ENCODE measurements at places on chromosomes 13 and 19.

DNA sequence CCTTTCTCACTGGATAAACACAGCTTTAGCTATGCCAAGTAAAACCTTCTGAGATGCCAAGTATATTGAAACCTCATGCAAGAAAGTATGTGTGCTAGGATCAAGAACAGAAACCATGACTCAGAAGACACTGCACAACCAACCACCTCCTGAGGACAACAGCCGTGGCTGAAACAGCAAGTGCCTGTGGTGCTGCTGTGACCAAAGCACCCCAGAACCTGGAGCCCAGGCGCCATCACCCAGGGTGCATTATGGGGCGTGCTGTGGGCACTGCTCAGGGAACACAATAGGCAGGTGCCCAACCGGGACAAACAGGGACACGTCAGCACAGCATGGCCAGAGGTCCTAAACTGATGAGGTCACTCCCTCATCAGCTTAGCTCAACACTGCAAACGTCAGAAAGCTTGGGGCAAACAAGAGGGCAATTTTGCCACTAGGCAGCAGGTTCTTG is 101.3 kb upstream of the SLC15A1 start:
- DNase-seq, result no peak

DNA sequence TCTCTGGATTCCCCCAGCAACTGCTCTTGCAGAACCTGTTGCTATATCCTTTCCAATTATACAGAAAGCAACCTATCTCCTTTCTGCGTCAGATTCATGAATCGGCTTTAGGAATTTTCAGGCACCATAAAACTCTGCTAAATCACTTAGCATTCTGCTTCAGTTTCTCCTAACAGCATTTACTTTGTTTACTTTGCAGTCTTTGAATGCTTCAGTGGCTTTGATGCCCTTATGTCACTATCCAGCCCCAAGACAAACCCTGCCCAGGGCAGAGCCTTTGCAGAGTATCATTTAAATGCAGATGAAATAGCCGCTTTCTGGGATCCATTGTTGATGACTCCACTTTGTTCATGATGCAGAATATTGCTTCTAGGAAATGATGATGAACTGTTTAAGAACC is 43.1 kb downstream of the SLITRK1 start:
- DNase-seq, result no peak

GRCh38 chr19:47427241-47428176 is 8.2 kb upstream of the MEIS3 start:
- no peak for DNase-seq

- no peak for DNase-seq
Observed at GRCh38 chr13:21777166-21777565, 106.3 kb downstream of the FGF9 start.

- DNase-seq, result no peak
Observed at GRCh38 chr13:100608906-100609305, 20.3 kb upstream of the GGACT start.

GRCh38 chr13:97191615-97192014 is 30.5 kb upstream of the MBNL2 start:
- no peak for DNase-seq

- no peak for DNase-seq
Observed at GRCh38 chr19:38792250-38793111, 3.5 kb downstream of the LGALS7B start.

- no peak for DNase-seq
Observed at GRCh38 chr13:82654861-82655855, 1227.1 kb downstream of the SLITRK1 start.

- no peak for DNase-seq
Observed at GRCh38 chr13:23730251-23730650, 158.9 kb downstream of the MIPEP start.

- no peak for DNase-seq
Observed at GRCh38 chr19:1130771-1131717, 27.2 kb downstream of the GPX4 start.

GRCh38 chr19:15894359-15894758 is 3.5 kb downstream of the CYP4F2 start:
- DNase-seq, result no peak

DNA sequence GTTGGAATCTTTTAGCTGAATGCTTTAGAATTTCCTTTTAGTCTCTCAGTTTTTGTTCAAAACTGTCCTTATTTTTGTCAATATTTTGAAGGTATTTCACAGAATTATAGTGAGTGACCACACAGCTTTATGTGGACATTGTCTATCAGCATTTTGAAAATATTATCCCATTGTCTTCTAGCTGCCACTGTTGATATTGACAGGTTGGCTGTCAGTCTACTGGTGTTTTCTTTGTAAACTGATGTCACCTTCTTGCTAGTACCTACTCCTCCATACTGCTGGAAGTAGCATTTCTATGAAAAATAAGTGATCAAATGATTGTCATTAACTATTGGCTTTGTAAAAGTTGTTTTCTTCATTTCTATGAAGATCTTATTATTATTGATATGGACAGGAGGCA is 256.8 kb downstream of the KLF12 start:
- DNase-seq, result no peak

- DNase-seq, result no peak
Observed at GRCh38 chr13:104634016-104634415, 1567.8 kb upstream of the SLC10A2 start.

- DNase-seq, result no peak
Observed at GRCh38 chr13:49539746-49540145, 44.0 kb downstream of the PHF11 start.

DNA sequence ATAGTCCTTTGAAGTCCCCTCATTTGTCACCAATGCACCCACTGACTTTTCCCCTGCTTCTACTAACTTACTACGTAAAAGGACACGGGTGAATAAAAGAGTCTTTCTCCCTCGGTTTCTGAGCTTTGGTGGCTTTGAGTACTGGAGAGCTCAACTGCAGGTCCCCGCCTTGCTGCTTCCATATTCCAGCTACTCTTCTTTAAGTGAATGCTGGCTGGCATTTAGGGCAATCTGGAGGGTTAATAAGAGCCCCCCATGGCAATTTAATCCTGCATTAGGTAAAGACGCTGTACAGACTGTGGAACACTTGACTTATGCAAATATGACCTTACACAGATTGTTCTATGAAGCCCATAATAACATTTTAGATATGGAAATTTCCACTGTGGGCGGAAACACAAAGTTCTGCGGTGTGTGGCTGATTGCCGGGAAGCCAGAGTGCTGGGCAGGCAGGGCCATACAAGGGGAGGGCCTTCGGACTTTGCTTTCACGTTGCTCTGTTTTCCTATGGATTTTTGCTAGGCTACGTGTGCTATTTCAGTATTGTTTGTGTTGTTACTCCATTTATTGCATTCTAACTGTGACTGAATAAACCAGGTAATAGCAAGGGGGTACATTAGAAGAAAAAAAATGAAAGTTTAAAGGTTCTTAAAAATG is 97.5 kb downstream of the SLC10A2 start:
- DNase-seq, result no peak

- DNase-seq, result no peak
Observed at GRCh38 chr13:89846926-89847585, 1500.4 kb upstream of the MIR17HG start.

GRCh38 chr13:43767341-43767931 is 19.3 kb downstream of the ENOX1 start:
- no peak for DNase-seq
